Activated CD4-positive, alpha-beta T cell treated with anti-CD3 and anti-CD28 coated beads, Interleukin-2, amount 50 U/mL, for 1 hour (primary cell): ENCODE measurements at places on chromosomes 7 and 10.
A peak's percentile ranks its signal among the peaks of the same experiment; 100 is the strongest.

- DNase-seq: no peak
Observed at GRCh38 chr10:75443362-75443761, 11.9 kb downstream of the LRMDA start.

- DNase-seq: no peak
Observed at GRCh38 chr10:112244197-112244596, 39.0 kb upstream of the TECTB start.

DNA sequence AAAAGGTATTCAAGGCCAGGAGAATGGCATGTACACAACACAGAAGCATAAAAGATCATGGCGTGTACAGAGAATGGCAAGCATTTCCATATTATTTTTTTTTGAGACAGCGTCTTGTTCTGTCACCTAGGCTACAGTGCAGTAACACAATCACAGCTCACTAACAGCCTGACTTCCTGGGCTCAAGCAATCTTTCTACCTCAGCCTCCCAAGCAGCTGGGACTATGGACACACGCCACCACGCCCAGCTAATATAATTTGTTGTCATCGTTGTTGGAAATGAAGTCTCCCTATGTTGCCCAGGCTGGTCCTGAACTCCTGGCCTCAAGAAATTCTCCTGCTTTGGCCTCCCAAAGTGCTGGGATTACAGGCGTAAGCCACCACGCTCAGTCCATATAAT lies 27.3 kb downstream of the ANXA7 start:
- no peak for DNase-seq

- DNase-seq: no peak
Observed at GRCh38 chr10:23040002-23040401, 55.4 kb upstream of the MSRB2 start.

- peak; percentile 60 for DNase-seq
Observed at GRCh38 chr7:33040803-33041516, 21.6 kb downstream of the NT5C3A start.

- DNase-seq: no peak
Observed at GRCh38 chr7:83060218-83060617, 102.5 kb downstream of the PCLO start.

GRCh38 chr7:2306688-2307087 lies 7.6 kb downstream of the SNX8 start:
- DNase-seq: no peak

- DNase-seq: no peak
Observed at GRCh38 chr7:110521357-110521911, 569.5 kb upstream of the LRRN3 start.

- no peak for DNase-seq
Observed at GRCh38 chr7:52146871-52147634, 830.4 kb upstream of the COBL start.

DNA sequence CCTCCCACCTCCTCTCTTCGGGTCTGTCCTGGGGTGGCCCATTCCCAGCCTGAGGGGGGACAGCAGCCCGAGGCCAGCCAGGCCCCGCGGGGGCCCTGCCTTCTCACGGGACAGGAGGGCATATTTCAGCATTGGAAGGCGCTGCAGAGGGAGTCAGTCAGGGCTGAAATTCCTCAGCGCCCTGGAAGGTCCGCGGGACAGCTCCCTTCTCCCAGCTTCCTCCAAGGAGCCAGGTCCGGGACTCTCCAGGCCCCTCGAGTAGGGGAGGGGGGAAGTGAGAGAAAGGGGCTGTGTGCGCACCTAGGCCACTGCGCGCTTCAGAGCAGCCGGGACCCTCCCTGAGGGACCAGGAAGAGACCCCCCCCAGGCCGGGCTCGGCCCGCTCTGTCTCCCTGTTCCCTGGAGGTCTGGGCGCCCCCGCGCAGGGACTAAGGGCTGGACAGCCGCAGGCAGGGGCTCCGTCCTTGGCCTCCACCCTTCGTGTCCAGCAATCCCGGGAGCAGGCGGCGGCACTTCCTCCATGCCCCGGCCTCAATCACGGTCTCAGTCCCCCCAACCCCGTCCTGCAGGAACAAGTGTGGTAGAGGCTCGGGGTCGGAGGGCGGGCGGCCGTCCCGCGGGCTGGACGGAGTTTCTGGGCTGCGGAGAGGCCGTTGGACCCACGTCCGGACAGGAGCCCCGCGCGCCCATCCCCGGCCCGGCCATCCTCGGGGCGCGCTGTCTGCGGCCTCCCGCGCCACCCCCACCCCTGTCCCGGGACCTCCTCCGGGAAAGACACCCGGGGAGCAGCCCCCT lies 6.0 kb upstream of the ELFN1 start:
- DNase-seq: no peak

DNA sequence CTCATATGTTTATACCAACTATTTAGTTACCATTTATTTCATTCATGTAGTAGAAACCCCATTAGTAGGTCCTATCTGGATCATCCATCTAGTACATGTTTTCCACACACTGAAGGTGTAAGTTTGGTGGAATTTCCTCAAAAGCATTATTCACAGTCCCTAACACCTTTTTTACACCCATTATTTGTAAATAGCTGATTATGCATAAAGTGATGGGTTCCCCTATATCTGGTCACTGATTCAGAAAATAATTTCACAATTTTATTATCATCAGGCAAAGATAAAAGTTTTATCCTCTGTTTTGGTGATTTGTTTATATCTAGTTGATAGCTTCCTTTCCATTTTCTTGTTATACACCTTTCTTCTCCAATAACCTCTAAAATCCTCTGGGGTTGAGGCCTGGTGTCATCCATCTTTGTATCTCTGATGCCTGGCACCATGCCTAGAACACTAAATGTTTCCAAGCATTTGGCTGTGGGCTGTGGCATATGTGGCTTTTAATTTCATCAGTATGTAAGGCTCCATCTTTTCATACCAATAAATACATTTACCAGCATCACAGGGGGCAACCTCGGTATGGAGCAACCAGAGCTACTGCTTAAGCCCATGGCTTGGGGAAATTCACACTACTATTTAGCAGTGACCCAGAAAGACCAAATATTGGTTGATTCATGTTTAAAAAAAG lies 1089.5 kb upstream of the LRRN3 start:
- DNase-seq: no peak

DNA sequence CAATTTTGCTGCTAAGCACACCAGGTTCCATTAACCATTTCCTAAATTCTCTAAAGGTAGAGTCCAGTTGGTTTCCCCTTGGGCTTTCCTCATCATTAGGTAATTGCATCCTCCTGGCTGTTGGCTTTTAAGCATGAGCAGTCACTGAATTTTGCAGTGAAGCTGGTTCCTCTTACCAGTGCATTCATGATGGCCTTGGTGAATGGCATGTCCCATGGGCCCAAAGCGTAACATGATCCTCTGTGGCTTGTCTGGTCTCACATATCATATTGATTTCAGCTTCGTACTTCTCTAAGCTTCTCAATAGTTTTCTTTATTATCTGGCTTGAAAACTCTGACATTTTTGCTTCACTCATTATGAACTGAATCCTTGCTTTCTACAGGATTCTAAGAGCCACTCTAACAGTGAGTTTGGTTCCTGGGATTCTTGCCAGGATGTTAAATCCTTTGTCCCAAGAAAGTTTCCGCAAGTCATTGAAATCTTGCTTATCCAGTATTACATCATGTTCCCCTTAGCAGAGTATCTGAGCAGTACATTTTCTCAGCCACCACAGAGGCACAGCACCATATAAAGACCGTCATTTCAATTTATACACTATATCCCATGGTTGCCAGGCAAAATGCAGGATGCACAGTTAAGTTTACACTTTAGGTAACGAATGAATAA lies 134.2 kb downstream of the PTN start:
- no peak for DNase-seq

DNA sequence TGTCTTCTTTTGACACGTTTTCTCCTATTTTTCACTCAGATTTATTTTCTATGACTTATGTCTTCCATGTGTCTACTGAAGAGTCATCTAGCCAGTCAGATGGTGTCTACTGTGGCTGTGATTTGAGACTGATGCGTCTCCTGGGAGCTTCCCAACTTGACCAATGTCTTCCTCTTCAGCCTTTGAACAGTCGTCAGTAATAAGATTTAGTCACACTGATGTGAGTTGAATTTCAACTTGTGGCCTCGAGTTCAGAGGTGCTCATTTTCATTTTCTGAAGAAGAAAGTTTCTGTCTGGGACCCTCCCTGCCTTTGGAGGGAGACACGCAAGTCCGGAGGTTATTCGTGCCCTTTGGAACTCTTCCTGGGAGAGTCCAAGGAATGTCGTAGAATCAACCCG lies 221.9 kb upstream of the INHBA start:
- no peak for DNase-seq

DNA sequence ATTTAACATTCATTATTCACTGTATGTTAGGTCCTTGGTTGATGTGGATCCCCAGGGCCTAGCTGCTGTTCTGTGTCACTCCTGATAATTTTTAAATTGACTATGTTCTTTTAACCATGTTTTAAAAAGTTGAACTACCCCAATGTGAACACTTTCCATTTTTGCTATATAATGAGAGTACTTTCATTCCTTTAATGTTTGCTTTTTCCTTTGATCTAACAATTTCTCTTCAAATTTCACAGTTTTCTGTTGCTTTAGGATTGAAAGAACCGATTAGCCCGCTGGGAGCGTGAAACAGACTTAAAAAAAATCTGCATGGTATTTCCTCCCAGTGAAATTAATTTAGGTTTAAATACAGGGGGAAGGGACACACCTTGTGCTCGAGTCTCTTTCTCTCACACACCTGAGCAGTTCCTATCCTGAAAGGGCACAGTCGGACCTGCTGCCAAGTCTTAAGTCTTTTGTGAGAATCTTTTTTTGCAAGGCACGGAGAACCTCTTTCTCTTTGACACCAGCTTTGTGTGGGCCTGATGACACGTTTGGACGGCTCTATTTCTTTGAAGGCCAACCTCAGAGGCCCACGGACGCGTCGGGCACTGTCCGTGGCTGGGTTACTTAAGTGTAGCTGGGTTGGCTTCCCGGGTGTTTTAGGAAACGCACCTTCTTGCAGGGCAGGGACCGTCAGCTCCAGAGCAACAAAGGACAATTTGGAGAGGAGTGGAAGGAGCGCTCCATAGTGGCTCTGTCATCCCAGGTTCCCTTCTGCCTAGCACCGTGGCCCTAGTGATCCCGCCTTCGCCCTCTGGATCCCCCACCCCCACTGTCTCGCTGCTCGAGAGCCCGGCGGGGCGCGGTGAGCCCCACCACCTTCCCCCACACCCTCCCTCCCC lies 1.0 kb upstream of the CHN2 start:
- no peak for DNase-seq

- no peak for DNase-seq
Observed at GRCh38 chr10:118940386-118940785, 89.1 kb upstream of the NANOS1 start.

DNA sequence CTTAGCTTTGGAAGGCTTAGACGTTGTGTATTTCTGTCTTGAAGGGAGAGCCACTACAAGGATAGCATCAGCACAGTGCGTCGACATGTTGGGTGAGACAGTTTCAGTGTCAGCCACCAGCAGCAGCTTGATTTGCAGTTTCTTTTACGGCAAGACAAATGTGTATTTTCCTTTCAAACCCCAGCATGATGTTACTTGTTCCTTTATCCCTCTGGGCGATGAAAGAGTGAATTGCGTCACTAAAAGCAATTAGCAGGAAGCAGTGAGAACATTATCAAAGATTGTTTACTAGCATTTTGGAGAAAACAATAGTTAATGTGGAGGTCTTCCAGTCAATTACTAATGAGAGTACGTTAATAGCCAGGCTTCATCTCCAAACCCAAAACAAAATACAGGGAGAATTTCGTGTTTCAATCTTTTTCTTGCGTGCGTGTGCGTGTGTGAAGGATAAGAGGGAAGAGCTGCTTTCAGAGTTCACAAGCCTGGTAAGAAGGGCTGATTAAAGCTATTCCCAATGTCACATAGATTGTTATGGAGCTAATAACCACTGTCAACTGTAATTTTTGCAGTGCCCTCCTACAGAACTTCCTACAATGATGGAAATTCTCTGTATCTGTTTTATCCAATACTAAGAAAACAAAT lies 157.1 kb upstream of the AOAH start:
- DNase-seq: no peak

DNA sequence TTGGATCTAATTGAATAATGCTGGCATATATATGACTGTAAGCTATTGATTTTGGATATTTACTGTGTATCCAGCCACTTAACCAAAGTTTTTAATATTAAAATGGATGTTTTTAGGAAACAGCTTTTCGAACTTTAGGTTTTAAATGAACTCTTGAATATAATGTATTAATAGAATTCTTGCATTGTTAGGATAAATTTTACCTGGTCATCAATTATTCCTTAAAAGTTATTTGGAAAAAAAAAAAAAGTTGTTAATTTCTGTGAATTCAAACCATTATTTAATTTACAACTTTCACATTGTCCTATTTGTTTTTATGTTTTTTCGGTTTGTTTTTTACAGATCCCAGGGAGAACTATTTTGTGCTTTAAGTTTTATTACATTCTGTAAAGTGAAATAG lies 9.8 kb downstream of the TMEM209 start:
- no peak for DNase-seq

- no peak for DNase-seq
Observed at GRCh38 chr10:43061760-43062159, 15.1 kb upstream of the RET start.
